ENCODE measurements at places on chromosomes 4 and X. TPM values are rescaled to one million over a fixed set of nuclear protein-coding genes. Genes with fewer than 3 reads are reported as not detected.

CDS1 gene
- total RNA-seq: 5.2 TPM

JCHAIN gene
- total RNA-seq: 27.7 TPM

SCD5 gene
- 51.4 TPM for total RNA-seq

SLC16A2 gene
- 7.3 TPM for total RNA-seq

SYNPO2 gene
- 7.6 TPM for total RNA-seq

TLR7 gene
- total RNA-seq: not detected

CMC4 gene
- total RNA-seq: 8.9 TPM

GABRE gene
- 46.2 TPM for total RNA-seq

SYN1 gene
- 4.0 TPM for total RNA-seq

DRP2 gene
- not detected for total RNA-seq

DGAT2L6 gene
- not detected for total RNA-seq

CNKSR2 gene
- total RNA-seq: 60.0 TPM

NKX6-1 gene
- 5.7 TPM for total RNA-seq

CTAG2 gene
- not detected for total RNA-seq

GALNTL6 gene
- 0.26 TPM for total RNA-seq

GPC3 gene
- total RNA-seq: 16.9 TPM

TDO2 gene
- 0.26 TPM for total RNA-seq

REPS2 gene
- 15.8 TPM for total RNA-seq

RNF212 gene
- total RNA-seq: 8.2 TPM

APELA gene
- total RNA-seq: not detected

IQCM gene
- not detected for total RNA-seq

RAB40AL gene
- 8.2 TPM for total RNA-seq

HERC5 gene
- total RNA-seq: 2.6 TPM

MANBA gene
- total RNA-seq: 26.5 TPM

GATA1 gene
- not detected for total RNA-seq

PDZD4 gene
- 1.6 TPM for total RNA-seq

ZAR1 gene
- total RNA-seq: not detected

ADH1C gene
- total RNA-seq: 10.9 TPM

SLC26A1 gene
- 1.6 TPM for total RNA-seq

USP17L19 gene
- not detected for total RNA-seq

TMEM144 gene
- 13.0 TPM for total RNA-seq

DCAF16 gene
- 10.9 TPM for total RNA-seq

SPINK2 gene
- total RNA-seq: not detected

CFP gene
- 1.8 TPM for total RNA-seq

ADH1B gene
- 134 TPM for total RNA-seq

WDR13 gene
- total RNA-seq: 132 TPM

ARR3 gene
- total RNA-seq: not detected

SCLT1 gene
- total RNA-seq: 9.9 TPM

MEPE gene
- not detected for total RNA-seq

GAGE12G gene
- not detected for total RNA-seq

GIMD1 gene
- not detected for total RNA-seq

NWD2 gene
- 4.0 TPM for total RNA-seq

FAM9C gene
- total RNA-seq: not detected

RIPPLY1 gene
- not detected for total RNA-seq

PJA1 gene
- 8.2 TPM for total RNA-seq

ANKRD17 gene
- total RNA-seq: 36.3 TPM

MID1 gene
- 7.3 TPM for total RNA-seq

TBL1X gene
- total RNA-seq: 7.9 TPM

PNMA3 gene
- total RNA-seq: 0.26 TPM

ALG13 gene
- 49.8 TPM for total RNA-seq

CORIN gene
- 1.3 TPM for total RNA-seq

GYG2 gene
- 6.0 TPM for total RNA-seq

USP26 gene
- total RNA-seq: not detected

GSTCD gene
- 5.9 TPM for total RNA-seq

NBDY gene
- 3.6 TPM for total RNA-seq

PPARGC1A gene
- 8.0 TPM for total RNA-seq

RAB33B gene
- total RNA-seq: 10.1 TPM
